Activated CD4-positive, alpha-beta T cell treated with anti-CD3 and anti-CD28 coated beads for 48 hours (primary cell): ENCODE measurements at places on chromosomes 7 and 10.

- DNase-seq: peak; percentile 64
Measured at GRCh38 chr10:6401558-6402348, 178.3 kb downstream of the PRKCQ start.

DNA sequence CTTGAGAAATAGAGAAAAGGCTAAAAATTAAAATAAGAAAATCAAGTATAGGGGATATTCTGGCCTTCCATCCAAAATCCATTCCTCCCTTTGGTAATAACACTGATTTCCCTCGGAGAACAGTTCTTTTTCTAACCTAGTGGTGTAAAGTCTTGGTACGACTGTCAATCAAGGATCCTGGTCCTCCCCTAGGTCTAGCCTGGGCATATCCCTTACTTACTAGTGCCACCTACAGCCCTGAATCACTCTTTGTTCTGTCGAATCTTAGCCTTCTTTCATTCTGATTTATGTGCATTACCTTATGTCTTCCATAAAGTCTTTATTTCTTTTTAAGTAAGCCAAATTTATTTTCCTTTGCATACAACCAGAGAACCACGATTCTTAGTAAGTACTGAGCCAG lies 298.7 kb upstream of the LRRTM3 start:
- no peak for DNase-seq

DNA sequence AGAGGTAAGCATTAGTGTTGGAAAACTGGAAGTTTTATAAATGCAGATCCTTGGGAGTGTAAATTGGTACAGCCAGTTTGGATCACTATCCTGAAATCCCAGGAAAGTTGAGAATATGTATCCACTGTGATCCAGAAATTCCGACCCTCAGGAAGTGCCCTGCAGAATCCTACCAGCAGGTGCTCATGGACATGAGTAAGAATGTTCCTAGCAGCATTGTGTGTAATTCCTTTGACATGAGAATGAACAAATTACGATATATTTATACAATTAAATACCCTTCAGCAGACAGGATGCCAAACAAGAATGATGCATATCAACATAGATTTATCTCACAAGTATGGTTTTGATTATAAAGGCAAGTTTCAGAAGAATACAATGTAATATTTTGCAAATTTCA lies 181.6 kb downstream of the XPNPEP1 start:
- DNase-seq: no peak

GRCh38 chr7:66301737-66302136 lies 96.6 kb downstream of the TPST1 start:
- no peak for DNase-seq

- DNase-seq: no peak
Measured at GRCh38 chr10:22344781-22345300, 455 bp upstream of the SPAG6 start.

DNA sequence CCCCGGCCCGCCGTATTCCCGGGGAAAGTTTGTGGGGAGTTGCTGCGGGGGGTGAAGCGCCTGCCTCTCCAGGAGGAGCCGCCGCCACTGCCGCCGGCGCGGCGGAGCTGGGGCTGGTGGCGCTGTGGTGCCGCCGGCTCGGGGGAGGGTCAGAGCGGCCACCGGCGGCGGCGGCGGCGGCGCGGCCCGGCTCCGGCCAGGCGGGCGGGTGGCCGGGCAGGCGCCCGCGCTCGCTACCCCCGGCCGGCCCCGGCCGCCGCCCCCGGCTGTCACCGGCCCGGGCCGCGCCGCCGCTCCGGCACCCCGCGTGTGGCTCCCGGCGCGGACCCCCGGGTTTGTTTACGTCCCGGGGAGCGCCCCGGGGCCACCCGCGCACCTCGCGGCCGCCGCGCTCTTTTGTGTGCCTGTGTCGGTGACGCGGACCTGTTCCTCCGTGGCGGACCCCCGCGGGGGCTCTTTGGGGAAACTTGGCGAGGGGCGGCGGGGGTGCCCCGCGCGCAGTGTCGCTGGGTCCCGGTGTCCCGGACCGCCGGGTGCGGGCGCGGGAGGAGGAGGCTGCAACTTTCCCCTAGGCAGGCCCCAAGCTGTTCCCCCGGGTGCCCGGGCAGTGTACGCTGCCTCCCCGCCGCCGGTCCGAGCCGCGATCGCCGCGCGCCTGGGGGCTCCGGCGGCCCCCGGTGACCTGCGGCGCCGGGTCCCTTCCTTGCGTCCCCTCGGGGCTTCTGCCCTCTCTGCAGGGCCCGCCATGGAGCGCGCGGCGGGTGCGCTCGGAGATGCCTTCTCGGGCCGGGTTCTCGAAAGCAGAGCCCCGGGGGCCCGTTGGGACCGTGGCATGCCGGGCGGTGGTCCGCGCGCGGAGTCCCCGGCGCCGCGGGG lies 593 bp upstream of the CUX1 start:
- peak; percentile 30 for DNase-seq

DNA sequence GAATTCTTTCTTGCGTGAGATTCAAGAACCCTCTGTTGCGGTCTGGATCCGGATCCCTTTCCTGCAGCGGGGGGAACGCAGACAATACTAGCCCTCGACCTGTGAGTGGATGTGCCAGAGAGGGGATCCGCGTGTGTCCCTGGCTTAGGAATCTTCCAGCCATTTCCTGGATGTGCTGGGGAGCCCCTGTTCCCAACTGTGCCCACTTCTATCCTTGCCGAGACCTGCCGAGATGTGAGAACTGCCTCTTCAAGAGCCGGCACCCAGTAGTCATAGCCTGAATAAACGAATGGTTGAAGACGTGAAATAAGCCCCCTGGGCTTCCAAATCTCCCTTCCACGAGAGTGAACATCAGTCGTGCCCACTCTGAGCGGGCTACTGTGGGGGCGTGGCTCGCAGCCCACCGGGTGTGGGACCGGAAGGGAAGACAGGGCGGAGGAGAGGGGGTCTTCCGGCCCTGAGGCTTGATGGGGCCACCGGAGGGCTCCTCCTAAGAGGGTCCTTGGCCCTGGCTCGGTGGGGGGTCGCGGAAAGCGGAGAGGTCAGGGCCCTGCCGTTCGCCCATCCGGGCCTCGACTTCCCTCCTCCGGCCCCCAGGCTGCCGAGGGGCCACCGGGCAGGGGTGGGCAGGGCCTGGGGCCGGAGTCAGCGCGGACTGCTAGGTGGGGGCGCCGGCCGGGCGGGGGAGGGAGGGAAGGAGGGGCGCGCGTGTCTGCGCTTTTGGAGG lies 1.3 kb upstream of the CCDC136 start:
- DNase-seq: no peak
